Left kidney (tissue), 8 donors: ENCODE measurements at places on chromosomes 12 and 14. TPM values are rescaled to one million over a fixed set of nuclear protein-coding genes. Genes with fewer than 3 reads are reported as not detected.
A peak's percentile ranks its signal among the peaks of the same experiment; 100 is the strongest.

ATG2B gene
- 47.8 TPM for polyA plus RNA-seq

- DNase-seq, result no peak
Observed at GRCh38 chr12:75820071-75820470, 211.5 kb downstream of the PHLDA1 start.

- DNase-seq, result no peak
Observed at GRCh38 chr12:132036063-132036683, 86.4 kb downstream of the EP400 start.

DNA sequence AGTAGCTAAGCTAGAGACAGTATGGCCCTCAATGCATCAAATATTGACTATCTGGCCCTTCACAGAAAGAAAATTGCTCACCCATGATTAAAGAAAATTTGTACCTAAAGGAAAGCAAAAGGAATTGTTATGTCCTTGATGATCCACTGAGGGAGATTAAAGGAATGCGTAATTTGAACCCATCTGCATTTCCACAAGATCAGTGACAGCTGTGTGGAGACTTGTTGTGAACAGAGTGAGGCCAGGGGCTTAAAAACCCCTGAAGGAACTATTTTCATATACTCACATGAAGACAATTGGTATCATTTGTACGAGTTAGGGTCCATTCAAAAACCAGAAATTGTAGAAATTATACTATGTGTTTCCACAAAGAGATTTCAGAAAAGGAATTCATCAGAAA is 1908.1 kb upstream of the SEL1L start:
- DNase-seq, result no peak

PRICKLE1 gene
- 48.6 TPM for polyA plus RNA-seq

CISTR gene
- not detected for polyA plus RNA-seq

GRCh38 chr12:67161322-67161918 is 107.7 kb upstream of the CAND1 start:
- DNase-seq, result peak; percentile 2
